ENCODE measurements at places on chromosomes 4 and X.

GRCh38 chrX:130172127-130172845, 524 bp downstream of the RAB33A start:
- no peak for DNase-seq

DNA sequence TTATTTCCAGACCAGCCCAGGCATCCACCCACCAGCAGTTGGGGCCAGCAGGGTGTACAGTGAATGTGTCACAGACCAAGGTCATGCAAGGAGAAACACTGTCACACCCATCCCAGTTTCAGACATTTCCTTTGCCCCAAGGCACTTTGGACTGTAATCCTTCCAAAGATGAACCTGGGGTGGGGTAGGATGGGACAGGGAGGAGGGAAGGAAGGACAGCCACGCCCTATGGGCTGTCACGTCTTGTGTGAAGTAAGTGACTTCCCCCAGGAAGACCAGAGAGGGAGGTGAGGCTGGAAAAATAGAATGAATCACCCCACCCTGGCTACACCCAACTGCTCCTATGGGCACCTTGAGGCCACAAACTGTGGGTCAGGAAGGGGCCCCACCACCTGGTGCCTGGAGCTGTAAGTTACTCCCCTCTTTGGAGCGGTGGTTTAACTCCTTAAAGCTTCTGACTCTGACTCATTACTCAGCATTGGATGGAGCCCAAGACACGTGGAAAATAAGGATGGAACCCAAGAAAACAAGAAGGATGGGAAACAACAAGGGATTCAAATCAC, 349.9 kb upstream of the KLF3 start:
- no peak for DNase-seq

DNA sequence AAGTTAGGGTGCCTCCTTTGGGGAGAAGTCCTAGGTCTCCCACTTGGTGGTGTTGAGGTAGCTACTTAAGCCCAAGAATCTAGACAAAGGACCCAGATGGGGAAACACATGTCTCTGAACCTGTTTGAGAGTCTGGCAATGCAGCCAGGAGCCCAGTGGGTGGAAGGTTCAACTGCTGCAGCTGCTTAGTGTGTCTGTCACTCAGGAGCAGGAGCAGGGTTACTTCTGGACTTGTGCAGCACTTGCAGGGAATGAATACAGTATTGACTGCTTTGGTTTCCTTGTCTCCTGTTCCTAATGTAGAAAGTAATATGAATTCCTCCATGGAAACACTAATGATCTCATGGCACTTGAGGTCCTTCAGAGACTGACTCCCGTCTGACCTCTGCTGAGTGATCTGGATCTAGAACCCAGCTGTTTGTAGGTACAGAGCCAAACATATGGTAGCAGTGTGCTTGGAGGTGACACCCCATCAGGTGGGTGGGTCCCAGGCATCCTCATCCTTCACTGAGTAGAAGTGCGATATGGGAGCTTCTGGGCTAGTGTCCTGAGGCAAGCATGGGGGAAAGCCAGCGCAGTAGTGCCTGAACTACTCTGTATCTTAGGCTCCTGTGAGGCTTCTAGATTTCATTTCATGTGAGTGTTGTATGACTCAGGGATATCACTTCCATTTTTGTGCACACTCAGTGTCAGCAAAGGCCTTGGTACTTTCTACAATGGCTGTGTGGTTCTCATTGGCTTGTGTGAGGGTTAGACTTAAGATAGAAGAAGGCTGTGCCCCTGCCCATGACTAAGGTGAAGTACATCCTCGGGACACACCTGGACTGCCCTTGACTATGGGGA, 85.0 kb upstream of the WDR1 start:
- no peak for DNase-seq

- no peak for DNase-seq
Measured at GRCh38 chrX:2989565-2989964, 16.8 kb upstream of the ARSH start.

DNA sequence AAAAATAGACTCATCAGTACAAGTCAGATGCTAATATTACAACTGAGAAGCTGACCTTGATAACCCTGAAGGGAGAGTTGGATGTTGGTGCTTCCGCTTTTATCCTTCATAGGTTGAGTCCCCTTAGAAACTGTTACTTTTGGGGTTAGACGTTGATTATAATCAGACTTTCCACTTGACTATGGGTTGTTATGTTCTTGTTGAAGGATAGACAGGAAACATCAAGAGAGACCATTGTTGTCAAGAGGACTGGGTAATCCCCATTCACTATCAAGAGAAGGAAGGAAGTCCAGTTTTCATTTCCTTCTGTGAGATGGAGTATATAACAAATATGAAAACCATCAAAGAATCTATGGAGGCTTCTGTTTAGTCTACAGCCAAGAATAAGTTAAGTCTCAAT, 229.9 kb upstream of the AFF2 start:
- peak; percentile 16 for DNase-seq

DNA sequence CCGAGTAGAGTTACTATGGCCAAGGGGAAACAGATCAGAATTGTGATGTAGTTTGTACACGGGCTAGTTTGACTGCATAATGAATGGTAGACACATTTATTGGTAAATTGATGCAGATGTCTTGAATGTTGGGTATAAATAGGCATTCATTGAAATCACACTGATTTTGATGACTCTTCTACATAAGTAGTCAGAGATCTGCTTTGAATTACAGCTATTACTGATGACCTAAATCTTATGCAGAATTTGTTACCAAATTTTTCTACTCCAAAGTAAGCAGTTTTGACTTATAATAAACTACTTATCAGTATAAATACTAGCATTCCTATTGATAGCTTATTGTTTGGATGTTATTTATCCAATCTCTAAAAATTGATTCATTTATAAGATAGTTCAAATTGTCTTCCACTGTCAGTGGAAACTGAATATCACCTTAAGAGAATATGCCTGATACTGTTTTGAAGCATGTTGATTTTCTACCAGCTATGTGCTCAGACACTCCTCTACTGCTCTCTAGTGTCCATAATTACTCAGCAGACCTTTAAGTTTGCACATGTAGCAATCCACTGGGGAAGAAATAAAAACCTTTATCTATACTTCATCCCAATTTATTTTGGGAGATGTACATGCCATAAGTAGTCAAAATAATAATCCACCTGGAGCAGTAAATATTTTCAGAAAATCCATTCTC, 120.3 kb downstream of the RASL11B start:
- DNase-seq, result peak; percentile 7

GRCh38 chr4:156098805-156099204, 145.1 kb upstream of the CTSO start:
- no peak for DNase-seq

GRCh38 chr4:27828843-27829242, 968.2 kb downstream of the STIM2 start:
- no peak for DNase-seq

DNA sequence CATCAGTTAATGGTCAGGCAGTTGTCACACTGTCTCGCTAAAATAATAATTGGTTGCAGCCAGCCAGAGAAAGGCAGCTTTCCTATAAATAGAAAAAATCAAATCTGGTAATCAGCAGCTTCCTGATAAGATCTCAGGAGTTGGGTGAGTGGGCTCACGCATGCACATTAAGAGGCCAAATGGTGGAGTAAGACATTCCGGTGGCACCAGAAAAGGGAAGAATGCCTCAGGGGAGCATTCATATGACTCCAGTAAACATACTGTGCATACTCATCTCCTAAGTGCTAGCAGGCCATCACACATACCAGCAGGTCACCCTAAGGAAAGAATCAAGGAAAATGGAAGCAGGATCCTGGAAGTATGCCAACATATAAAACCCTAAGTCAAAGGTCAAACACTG, 40.1 kb downstream of the UGT2B15 start:
- DNase-seq, result no peak

GRCh38 chrX:96861661-96862060, 22.0 kb upstream of the RPA4 start:
- DNase-seq, result no peak

DNA sequence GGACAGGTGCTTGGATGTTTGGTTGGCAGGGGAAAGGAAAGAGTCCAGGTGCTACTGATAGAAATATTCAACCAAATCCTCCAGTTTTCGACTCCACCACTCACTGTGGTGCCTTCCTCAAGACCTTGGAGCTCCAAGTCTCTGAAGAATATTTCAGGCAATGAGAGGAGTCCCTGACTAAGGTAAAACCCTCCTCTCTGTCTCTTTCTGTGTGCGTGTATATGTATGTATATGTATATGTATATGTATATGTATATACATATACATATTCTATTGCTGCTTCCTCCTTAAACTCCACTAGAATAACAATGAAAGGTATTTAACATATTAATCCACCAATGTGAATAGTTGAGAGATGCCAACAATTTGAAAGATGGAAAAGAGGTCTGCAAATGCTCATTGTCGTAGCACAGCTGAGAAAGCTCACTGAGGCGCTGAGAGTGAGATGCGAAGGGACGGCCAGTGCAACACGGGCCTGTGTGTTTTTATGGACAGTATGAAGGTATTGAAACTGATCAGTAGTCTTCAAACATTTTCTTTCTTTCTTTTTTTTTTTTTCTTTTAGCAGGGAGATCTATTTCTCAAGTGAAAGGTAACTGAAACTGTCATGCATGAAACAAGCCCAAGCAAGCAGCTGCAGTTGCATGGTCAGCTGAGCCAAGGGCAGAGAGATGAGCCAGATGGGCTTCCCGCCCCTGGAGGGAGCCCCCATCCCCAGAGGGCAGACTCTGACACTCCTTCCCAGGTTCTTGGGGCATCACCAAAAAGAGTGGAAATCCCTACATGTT, 41.1 kb upstream of the HS3ST1 start:
- DNase-seq, result no peak

- no peak for DNase-seq
Measured at GRCh38 chrX:125378770-125379169, 59.1 kb downstream of the TEX13C start.

GRCh38 chr4:37981425-37981824, 21.2 kb downstream of the PTTG2 start:
- no peak for DNase-seq

- no peak for DNase-seq
Measured at GRCh38 chr4:151921386-151921785, 160.6 kb upstream of the GATB start.

DNA sequence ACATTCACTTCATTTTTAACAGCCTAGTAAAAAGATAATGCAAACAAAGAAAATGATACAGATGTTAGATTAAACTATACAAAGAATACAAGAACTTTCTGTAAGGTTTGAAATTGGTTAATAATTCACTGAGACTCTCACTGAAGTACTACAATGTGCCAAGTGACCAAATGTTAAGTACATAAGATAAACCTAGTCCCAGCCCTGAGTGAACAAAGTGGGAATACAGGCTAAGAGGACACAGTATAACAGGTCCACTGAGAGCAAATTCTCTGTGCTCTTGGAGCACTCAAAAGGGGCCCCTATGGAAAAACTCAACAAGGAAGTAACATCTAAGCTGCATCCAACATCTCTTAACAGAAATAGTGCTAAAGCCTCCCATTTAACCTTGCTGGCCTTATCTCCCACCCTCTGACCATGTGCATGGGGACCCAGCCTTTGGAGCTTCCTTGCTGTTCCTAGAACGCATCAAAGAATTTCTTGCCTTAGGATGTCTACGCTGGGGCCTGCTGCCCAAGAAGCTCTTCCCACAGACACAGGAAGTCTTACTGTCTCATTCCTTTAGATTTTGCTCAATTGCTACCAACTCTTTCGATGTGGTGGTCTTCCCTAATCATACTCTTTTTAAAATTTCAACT, 113.4 kb downstream of the ZAR1 start:
- DNase-seq, result no peak

DNA sequence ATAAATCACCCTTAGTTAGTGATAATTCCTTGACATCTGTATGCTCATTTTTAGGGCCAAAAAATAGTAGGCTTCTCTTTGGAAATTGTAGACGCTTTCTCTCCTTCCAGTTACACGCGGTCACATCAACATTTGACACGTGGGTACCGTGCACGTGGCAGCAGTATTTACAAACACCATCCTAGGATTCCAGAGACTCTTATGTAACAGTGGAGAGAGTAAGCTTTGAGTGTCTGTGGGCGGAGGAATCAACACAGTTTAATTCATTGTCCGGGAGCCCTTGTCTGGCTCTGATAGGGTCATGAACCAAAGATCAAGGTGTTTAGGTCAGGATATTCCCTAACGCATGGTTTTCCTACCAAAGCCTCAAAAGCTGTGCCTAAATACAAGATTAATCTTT, 12.2 kb downstream of the TET2 start:
- no peak for DNase-seq

- no peak for DNase-seq
Measured at GRCh38 chr4:3345384-3345783, 52.6 kb downstream of the RGS12 start.

DNA sequence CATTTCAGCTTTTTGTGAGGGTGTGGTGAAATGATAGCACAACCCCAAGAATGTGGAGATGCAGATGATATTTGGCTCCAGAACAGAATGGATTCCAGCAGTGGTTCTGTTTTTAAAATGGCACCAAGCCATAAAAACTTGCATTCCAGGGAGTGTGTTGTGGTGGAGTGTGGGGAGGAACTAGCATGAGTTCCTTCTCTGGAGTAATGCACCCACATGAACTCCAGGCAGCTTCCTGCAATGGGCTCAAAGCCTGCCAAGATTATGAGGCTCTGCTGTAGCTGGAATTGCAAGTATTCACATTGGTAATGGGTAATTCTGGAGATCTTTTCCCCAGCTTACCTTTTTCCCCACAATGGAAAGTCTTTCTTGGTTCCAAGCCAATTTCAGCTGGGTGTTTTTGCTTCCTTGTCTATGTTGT, 161.4 kb downstream of the RAB28 start:
- DNase-seq, result no peak

- peak; percentile 52 for DNase-seq
Measured at GRCh38 chrX:55057675-55058249, 17.1 kb upstream of the PAGE2B start.

- no peak for DNase-seq
Measured at GRCh38 chr4:5783486-5783885, 72.5 kb downstream of the EVC start.

DNA sequence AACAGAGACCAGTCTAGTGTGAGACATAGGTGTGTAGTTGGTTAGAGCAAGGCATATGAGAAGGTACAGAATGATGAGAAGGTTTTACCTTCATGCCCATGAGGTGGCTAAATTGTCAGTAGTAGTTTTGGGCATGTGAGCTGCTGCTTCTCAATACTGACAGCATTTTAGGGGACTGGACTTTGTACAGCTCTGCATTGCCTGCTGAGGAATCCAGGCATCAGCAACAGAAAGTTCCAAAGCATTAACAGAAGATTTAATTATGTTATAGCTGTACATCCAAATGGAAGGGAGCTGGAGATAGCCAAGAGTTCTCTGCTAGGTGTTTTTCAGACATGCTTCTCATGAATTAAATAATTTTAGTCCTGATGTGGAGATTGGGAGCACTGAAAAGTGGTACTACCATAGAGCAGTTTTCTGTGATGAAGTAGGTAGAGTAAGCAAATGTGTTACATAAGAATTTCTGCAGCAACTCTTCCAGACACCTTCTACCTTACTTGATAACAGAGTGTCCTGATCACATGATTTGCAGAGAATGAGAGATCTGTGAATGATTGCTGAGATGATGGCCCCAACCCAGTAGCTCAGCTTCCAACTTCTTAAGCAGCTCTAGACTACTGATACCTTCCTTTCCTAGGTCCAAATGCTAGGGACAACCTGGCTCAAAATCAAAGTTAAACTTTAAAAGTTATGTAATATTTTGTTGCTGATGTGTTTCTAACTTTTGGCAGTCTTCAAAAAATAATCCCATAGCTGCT, 30.4 kb downstream of the FNIP2 start:
- DNase-seq, result no peak

All from activated CD4-positive, alpha-beta T cell treated with anti-CD3 and anti-CD28 coated beads, Interleukin-2, amount 50 U/mL, for 16 hours (primary cell).